ENCODE measurements at places on chromosomes 12 and 14. TPM values are rescaled to one million over a fixed set of nuclear protein-coding genes. Genes with fewer than 3 reads are reported as not detected.

KCNH3 gene
- 1.8 TPM for total RNA-seq

GRCh38 chr12:68446384-68446783 is 114.2 kb upstream of the MDM1 start:
- no peak for DNase-seq

- DNase-seq = no peak
Measured at GRCh38 chr12:122123761-122124145, 45.2 kb downstream of the MLXIP start.

DNA sequence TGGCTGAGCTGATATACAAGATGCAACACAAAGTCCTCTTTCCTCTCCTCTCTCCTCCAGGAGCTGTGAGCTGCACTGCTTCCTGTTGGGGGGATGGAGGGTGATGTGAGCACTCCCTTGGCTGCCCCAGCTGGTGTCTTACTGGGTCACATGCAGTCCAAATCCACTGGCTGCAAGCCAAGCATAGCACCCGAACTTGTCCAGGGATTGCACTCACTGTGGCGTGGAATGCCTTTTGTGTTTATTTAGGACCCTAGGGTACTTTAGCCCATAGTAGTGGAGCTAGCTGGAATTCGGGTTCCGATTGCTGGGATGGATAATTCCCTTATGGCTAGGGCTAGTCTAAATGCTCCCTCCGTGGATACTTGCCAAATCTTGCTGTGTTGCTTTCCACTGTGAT is 424.9 kb upstream of the SYT1 start:
- DNase-seq = no peak

GRCh38 chr12:101042211-101042610 is 167.8 kb downstream of the SLC5A8 start:
- DNase-seq = no peak

RERGL gene
- total RNA-seq = 3.0 TPM

BDKRB1 gene
- total RNA-seq = not detected

DNA sequence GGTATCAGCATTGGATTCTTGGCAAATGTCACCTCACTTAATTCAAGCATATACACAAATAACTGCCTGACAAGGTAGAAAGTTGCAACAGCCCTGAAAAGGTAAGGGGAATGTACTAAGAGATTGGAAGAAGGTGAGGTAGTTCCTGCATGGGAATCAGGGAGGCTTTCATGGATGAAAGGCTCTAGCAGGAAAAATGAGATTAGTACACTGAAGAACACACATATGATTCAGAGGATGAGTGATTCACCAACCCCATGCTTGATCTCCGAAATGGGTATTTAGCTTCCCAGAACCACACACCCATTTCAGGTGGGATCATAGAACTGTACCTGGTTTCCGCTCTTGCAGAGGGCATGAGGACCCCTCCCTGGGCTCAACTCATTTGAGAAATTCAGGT is 65.8 kb downstream of the PAH start:
- DNase-seq = no peak

- no peak for DNase-seq
Measured at GRCh38 chr12:128137140-128137539, 129.8 kb upstream of the TMEM132C start.

DNA sequence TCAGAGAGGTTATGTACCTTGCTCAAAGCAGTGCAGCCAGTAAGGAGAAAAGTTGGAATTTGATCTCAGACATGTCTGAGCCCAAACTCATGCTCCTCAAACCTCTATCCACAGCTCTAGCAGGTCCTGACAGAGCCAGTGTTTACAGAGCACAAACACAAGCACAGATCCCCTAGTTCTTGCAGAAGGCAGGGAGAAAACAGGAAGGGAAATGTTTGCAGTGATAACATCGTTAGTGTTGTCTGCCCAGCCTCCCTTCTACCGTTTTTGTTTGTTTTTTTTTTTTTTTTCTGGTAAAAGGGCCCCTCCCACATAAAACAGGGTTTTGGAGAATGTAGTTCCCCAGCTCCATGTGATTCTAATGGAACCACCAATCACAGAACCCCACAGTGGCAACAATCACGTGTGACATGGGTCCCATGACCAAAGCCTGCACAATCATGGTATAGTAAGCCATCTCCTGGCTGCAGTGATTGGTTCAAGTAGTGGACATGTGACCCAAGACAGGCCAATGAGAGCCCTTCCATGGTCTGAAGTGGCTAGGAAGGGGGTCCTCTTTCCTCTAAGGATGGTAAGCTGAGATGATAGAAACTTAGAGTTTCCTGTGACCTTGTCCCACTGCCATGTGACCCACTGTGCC is 513.4 kb downstream of the MED13L start:
- DNase-seq = peak; percentile 76

- no peak for DNase-seq
Measured at GRCh38 chr12:27305673-27306456, 26.8 kb upstream of the BMAL2 start.

DNA sequence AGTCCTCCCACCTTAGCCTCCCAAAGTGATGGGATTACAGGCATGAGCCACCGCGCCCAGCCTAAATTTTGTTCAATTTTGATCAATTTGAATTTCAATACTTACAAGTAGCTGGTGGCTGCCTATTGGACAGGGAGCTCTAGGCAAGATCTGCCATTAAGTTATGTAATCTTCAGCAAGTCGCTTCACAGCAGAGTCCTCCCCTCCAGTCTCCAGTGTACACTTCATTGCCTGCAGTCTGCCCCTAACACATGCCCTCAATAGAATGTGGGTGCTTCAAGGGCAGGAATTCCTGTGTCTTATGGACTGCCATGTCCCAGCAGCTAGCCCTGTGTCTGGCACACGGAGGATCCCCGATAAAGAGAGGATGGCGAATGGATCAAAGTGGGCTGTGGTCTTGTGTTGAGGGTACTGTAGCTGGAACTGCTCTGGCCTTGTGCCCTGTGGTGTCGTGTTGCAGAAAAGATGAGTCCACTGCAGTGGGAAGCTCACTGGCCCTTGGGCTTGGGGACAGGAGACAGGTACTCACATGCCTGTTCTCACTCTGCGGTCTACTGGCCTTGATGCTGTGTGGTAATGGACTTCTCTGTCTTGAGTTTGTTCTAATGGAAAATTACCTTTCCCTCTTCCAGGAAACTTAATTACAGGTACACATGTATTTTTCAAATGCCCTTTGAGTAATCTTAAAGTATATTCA is 67.6 kb downstream of the TECPR2 start:
- DNase-seq = no peak

DNA sequence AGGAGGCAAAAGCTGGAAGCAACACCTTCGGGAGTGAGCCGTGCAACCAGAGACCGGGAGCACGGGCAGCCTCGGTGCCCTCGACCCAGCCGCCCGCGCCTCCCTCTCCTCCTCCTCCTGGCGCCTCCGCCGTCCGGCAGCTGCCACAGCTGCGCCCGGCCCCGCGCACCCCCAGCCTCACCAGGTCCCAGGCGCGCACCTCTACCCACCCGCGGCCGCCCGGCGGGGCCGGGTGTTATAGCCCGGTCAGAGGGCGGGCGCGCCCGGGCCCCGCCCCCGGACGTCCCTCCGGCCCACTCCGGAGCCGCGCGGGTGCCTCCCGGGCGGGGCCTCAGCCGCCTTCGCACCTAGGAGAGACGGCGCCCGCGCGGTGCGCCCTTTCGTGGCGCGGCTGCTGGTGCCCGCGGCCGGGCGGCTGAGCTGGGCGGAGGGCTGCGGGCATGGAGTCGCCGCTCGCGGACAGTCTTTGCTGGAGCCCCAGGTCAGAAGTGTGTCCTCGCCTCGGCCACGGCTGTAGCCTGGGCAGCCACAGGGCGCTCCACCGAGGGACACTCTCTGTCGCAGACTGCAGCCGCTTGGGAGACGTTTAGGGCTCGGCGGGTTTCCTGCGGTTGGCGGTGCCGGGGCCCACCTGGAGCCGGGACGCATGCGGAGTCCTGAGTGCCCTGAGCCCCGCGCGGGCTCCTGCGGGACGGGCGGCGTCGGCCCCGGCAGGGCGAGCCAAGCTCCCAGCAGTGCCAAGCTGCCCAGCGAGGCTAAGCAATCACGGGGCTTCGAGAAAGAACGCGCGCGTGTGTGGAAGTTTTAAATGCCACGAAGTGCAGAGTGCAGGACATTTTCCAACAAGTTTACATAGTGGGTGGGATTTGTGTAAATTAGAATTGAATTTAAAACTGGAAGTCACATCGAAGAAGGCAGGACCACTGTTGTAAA is at the start of gene CPM:
TSS of gene CPM (minus strand) at position 211 of the 933 bp plus-strand sequence. CDS start 334 bp downstream, outside the sequence.
- DNase-seq = peak; percentile 75

- DNase-seq = no peak
Measured at GRCh38 chr14:102538602-102539543, 29.3 kb upstream of the ANKRD9 start.

GRCh38 chr14:22588526-22589095 is 413 bp downstream of the DAD1 start:
- no peak for DNase-seq

- DNase-seq = no peak
Measured at GRCh38 chr14:52767058-52767833, 24.2 kb downstream of the GNPNAT1 start.

WDR89 gene
- 4.9 TPM for total RNA-seq

- no peak for DNase-seq
Measured at GRCh38 chr12:24904871-24905270, 44.0 kb downstream of the BCAT1 start.

DNA sequence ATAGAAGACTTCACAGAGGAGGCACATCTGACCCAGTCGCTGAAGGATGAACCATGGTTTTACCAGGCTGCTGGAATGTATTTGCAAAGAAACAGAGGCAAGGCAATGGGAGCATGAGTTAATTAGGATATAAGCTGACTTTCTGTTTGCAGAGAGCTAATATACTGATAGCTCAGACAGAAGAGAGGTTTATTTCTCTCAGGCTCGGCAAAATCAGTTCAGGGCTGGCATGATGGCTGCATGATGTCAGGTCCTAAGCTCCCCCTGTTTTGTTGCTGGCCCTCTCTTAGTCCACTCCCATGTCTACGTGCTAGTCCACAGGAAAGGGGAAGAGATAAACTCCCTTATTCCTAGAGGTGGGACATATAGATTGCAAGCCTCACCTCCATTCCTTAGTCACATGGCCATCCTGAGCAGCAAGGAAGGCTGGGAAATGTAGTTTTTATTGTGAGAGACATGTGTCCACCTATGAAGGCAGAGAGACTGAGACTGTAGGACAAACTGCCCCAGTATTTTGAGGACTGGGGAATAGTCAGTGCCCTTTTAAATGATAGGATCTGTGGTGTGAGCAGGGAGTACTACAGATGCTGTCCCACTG is 224.5 kb downstream of the VRK1 start:
- no peak for DNase-seq

Data from prostate gland (tissue), 2 donors.